ENCODE measurements at places on chromosomes 1 and 21.

- peak; percentile 23 for DNase-seq
Measured at GRCh38 chr1:53585129-53585528, 125.9 kb downstream of the DMRTB1 start.

GRCh38 chr1:169161496-169162194 lies 55.2 kb downstream of the ATP1B1 start:
- DNase-seq: no peak

DNA sequence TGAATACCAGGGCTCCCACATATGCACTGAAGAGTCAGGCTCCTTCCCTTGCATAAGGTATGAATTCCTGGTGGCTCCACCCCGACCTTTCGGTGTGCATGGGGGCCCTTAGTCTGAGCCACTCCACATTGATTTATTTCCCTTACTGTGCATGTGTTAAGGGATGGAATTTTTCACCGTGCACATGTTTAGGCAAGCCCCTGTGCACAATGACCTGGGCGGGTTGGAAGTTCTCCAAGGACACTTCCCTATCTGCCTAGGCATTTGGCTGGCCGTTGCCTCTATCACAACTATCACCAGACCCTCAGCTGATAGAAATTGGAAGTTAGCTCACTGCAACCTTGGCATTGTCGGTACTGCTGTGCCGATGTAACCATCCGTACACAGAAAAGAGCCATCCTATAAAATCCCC lies 9.7 kb downstream of the S100A6 start:
- DNase-seq: no peak

GRCh38 chr1:162905174-162906158 lies 44.5 kb upstream of the CCDC190 start:
- DNase-seq: no peak

DNA sequence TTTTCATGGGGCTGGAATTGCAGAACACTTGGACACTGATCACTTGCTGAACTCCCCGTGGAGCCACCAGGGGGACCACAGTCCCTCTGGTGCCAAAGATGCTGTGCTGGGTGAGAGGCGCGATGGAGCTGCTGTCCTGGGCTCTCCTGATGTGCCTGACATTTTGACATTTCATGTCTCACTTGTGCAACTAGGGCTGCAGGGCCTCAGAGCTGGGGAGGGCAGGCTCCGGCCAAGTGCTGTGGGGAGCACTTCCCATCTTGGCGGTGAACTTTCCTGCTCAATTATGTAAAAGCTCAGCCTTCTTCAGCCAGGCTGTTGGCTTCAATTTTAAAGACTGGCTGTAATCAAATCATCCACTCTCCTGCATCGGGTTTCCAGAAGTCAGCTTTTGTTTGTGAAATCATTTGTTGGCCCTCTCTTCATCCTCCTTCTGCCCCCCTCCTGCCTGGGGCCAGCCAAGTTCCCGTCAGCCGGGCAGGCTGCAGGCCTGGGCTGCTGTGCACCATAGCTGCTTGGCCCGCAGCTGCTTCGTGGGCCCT lies 36.8 kb downstream of the KCNAB2 start:
- no peak for DNase-seq

DNA sequence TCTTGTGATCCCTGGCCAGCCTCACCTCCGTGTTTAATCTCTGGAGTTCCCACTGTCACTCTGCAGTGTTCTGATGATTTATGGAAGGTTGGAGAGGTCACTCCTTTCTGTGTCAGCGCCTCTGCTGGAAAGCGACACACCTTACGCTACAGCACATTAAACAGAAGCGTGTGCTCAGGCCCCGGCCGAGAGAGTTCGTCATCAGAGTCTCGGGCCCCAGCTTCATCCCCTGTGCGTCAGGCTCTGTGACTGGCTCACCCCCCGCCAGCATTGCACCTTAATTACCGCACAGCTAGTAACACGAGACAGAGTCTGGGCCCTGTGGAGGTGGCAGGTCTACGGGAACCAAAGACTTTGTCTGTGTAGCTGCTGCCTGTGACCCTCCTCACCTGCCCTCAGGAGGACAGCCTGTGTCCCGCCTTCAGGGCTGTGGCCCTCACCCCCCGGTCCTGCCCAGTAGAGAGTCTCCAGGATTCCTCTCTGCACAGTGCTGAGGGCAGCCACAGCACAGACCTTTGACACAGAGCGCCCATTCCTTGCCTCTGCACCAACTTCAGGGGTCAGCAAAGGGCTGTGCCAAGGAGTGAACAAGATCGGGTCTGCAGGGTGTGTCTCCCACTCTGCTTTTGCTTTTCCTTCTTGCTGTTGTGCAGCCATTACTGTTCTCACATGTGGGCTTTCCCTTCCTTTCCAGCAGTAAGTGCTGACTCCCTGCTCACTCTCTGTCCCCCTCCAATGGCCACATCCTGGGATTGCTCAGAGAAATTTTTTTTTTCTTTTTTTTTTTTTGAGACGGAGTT lies 157.6 kb downstream of the PGBD5 start:
- DNase-seq: no peak

DNA sequence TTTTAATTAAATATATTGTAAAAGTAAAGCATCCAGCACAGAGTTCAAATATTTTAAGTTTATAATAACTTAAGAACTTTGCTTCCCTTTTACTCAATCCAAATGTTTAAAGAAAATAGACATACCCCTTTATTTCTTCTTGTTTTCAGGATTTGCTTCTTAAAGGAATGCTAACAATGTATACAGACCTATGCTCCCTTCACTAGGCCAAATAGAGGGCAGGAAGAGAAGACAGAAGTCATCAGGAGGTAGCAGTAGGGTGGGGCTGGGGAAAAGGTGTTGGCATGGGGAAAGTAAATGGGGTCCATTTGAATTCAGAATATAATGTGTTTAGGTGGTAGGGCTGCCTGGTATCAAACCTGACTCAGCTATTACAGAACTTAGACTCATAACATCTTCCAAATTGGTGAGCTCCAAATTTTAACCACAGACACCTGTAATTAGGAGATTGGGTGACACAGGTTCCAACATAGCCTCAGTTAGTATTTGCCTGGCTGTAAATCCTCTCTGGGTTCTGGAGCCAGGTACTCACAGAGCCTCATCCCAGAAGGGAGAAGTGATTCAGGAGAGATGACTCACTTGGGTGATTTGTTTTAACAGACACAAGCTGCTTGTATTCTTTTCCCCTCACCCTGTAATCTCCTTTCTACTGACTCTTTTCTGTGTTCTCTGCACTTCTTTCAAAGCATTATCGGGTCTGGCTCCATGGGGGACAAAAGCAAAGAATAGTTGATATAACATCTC lies 60.1 kb upstream of the DUSP10 start:
- DNase-seq: no peak

DNA sequence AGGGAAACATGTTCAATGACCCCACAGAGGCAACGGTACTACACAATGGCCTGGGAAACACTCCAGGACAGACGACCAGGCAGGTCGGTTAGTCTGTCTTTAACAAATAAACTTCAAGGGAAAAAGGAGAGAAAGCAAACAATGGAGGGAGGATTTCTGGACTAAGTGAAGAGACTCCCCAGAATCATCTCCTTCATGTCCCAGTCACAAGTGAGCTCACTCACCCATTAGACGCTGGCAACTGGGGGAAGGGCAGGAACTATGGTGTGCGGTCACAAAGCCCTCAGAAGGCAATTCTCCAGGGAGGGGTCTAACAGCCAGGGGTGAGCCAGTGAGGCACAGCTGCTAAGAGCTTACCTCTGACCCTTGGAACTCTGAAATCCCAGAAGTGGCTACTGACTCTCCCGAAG lies 55.7 kb upstream of the NADK start:
- DNase-seq: no peak

DNA sequence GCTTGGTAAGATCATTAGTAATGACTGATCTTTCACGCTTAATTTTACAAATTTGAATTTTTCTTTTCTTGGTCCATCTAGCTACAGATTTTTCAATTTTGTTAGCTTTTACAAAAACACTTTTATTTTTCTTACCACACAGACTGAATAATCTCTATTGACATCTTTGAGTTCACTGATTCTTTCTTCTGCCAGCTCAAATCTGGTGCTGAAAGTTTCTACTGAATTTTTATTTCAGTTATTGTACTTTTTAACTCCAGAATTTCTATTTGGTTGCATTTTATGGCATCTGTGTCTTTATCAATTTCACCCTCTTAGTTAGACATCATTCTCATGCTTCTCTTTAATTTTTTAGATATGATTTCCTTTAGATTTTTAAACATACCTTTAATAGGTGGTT lies 584.7 kb downstream of the LMO4 start:
- no peak for DNase-seq

DNA sequence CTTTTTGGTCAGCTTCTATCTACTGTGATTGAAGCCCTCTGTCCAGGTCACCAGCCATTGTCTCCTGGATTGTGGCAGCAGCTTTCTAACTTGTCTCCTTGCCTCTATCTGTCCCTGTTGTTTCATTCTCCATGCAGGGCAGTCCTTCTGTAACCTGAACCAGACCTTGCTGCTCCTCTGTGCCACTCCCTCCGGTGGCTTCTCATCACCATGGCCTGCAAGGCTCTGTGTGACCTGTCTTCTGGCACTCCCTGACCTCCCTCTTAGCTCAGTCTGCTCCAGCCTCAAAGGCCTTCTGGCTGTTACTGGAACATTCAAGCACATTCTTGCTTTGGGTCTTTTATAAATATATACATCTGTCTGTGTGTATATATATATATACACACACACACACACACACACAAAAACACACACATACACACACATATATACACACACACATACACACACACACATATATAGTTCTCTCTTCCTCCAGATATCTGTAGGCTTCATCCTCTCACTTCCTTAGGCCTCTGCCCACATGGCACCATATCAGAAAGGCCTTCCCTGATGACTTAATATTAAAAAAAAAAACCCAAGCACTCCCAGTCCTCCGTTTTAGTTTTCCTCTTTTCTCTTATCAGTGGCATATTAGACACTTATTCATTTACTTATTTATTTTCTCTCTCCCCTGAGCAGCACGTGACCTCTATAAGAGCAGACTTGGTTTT lies 21.2 kb upstream of the JUN start:
- no peak for DNase-seq

DNA sequence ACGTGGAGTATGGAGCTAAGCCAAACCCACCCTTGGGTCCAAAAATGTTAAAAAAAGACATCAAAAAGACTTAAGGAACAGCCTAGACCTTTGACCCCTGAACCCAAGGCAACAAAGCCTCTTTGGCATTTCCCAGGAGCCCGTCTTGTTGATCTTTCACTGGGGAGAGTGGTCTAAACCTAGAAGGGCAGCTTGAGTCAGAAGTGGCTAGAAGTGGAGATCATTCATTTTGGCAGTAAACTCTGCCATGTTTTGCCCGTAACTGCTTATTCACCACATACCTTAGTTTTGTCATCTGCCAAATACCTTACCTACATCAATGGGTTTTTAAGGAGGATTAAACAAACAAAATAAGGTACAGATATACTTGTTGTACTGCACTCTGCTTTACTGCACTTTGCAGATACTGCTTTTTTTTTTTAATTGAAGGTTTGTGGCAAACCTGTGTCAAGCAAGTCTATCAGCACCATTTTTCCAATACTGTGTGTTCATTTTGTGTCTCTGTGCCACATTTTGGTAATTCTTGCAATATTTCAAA lies 1.7 kb upstream of the CTSE start:
- no peak for DNase-seq

DNA sequence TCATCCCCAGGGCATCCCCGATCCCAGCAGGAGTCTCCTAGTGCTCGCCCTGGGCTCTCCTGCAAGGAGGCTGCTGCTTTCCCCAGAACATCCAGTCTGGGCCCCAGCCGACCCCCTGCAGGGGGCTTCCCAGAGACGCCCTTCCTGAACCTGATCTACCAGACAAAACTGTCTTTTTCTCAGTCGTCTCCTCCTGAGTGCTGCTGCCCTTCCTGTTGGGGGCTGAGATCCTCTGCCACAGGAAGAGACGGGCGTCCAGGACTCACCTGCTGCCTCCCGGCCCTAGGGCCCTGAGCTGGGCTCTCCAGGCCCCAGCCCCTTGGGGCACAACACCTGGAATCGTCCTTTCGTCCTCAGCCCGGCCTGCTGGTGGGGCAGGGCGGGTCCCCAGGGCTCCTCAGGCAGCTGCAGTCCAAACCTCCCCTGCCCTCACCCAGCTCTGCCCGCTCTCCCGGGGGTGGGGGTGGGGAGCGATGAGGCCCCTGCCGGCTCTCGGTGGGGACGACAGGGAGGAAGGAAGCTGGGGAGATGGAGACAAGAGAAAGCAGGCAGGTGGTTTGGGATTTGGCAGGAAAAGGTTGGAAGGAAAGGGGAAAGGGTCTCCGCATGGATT lies 36.9 kb downstream of the TP73 start:
- no peak for DNase-seq

GRCh38 chr1:183593356-183593755 lies 3.1 kb upstream of the NCF2 start:
- no peak for DNase-seq

Measured in GM19239 (cell line).